B cell (primary cell): ENCODE measurements at places on chromosomes 2 and 18. TPM values are rescaled to one million over a fixed set of nuclear protein-coding genes. Genes with fewer than 3 reads are reported as not detected.

- H3K36me3 ChIP-seq, result no peaks in the 10 kb centered on the region
- no peaks in the 10 kb centered on the region for H3K4me1 ChIP-seq
- H3K27me3 ChIP-seq, result no peaks in the 10 kb centered on the region
- DNase-seq, result no peak
- no peak overlapping the region for H3K27ac ChIP-seq
Observed at GRCh38 chr2:159051133-159051532, 82.7 kb downstream of the TANC1 start.

DNA sequence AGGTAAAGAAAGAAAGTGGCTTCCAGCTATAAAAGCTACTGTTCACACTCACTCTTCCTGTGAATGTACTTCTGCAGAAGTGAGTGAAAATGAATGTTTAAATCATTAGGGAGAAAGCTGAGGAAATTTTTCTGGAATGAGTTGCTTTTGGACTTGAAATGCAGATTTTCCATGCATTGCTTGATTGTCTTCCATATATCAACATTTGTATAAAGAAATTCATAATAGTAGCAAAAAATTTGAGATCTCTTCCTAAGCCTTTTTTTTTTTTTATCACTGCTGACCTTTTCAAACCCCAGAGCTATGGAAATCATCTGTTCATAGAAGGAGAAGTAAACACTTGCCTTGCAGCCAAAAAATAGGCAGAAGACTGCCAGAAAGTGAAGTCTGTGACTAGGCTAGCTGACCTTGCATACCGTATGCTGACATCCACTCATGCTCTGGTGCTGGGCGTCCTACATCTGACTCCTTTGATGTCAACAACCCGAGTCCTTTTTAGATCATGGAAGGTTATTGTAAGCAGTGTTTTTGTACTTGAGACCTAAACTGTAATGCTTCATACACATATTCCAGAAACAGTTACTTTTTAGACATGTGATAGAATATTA lies 154.5 kb upstream of the RASGRP3 start:
- H3K27ac ChIP-seq, result no peak overlapping the region
- H3K4me3 ChIP-seq, result no peak overlapping the region
- H3K4me1 ChIP-seq, result peaks cover 12% of the 10 kb centered on the region
- no peaks in the 10 kb centered on the region for H3K27me3 ChIP-seq

- H3K27ac ChIP-seq, result no peak overlapping the region
- H3K36me3 ChIP-seq, result no peaks in the 10 kb centered on the region
- peaks cover 14% of the 10 kb centered on the region for H3K4me1 ChIP-seq
- DNase-seq, result peak; percentile 28
- H3K27me3 ChIP-seq, result no peaks in the 10 kb centered on the region
Observed at GRCh38 chr18:48975120-48975816, 24.5 kb upstream of the SMAD7 start.

KATNAL2 gene
- 1.3 TPM in 2 replicates for polyA plus RNA-seq

THSD7B gene
- polyA plus RNA-seq, result not detected in 2 replicates

DNA sequence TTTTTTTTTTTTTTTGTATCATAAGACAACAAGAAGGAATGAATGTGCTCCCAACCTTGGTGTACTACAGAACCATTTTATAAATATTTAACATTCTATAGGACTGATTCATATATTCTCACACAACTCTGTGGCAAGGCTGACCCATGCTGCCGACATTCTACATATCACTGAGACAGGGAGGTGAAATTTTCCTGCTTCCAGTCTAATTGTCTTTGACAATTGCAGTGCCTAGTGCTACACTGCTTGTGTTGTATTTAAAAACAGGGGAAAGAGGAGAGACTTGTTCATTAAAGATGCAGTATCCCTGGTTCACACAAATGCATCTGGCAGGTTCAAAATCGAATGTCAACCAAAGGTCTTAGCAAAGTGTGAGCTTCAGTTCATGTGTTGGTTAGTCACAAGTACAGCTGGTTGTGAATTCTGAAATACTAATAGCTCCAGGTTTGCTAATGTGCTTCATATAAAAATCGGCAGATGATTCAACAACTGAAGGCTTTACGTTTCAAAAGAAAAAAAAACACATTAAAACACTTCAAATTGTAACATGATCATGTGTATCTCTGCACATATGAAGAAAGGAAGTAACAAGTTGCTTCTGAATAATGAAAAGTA lies 130.8 kb downstream of the FIGN start:
- H3K36me3 ChIP-seq, result no peaks in the 10 kb centered on the region
- H3K4me1 ChIP-seq, result no peaks in the 10 kb centered on the region
- no peak overlapping the region for H3K4me3 ChIP-seq
- H3K27ac ChIP-seq, result no peak overlapping the region
- no peak for DNase-seq
- H3K27me3 ChIP-seq, result no peaks in the 10 kb centered on the region

GRCh38 chr18:65435534-65435933 lies 315.3 kb upstream of the CDH7 start:
- no peak for DNase-seq
- H3K36me3 ChIP-seq, result no peaks in the 10 kb centered on the region
- H3K4me1 ChIP-seq, result no peaks in the 10 kb centered on the region
- no peaks in the 10 kb centered on the region for H3K27me3 ChIP-seq
- H3K27ac ChIP-seq, result no peak overlapping the region

DNA sequence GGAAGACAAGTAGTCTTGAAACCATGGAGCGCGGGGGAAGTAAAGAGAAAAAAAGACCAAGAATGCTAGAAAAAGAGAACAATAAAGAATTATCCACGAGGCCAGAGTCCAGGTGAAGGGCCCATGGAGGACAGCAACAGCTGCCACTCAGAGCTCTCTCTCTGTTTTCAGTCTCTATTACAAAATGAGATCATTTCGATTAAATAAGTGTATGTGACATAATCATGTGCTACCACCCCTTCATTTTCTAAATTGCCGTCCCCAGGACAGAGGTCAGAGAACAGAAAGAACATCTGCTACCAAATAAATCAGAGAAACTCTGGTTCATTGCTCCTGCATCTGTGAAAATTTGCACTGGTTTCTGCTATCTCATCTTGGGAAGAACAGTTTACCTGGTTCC lies 838.7 kb downstream of the RNF144A start:
- no peaks in the 10 kb centered on the region for H3K36me3 ChIP-seq
- H3K27me3 ChIP-seq, result no peaks in the 10 kb centered on the region
- no peak overlapping the region for H3K4me3 ChIP-seq
- DNase-seq, result no peak
- H3K27ac ChIP-seq, result no peak overlapping the region

GRCh38 chr2:3631851-3632659 lies 25.9 kb upstream of the ALLC start:
- no peak for DNase-seq
- H3K27ac ChIP-seq, result no peak overlapping the region
- H3K36me3 ChIP-seq, result no peaks in the 10 kb centered on the region
- H3K4me3 ChIP-seq, result no peak overlapping the region

R3HDM1 gene
- polyA plus RNA-seq, result 20.7 and 23.7 TPM in 2 replicates
